ENCODE measurements at places on chromosomes 6 and 20.
A peak's percentile ranks its signal among the peaks of the same experiment; 100 is the strongest.

DNA sequence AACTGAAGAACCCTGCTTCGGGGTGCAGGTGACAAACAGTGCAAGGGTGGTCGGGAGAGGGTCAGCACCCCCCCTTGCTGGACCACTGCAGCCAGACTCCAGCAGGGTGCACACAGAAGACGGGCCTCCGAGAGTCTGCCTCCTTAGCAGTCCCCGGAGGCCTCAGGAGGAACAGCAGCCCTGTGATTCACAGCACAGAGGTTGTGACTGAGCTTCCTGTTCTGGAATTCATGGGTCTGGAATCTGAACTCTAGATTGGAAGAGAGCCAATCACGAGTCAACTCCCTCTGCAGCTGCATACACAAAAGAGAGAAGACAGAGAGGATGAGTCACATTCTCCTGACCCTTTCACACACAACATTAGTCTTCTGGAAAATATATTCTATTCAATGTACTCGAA lies 249.0 kb upstream of the OPRM1 start:
- DNase-seq: no peak

GRCh38 chr20:53748176-53748575 lies 154.5 kb upstream of the ZNF217 start:
- no peak for DNase-seq

- DNase-seq: no peak
These were observed 171.7 kb downstream of the FAXC start for GRCh38 chr6:99177736-99178135.

DNA sequence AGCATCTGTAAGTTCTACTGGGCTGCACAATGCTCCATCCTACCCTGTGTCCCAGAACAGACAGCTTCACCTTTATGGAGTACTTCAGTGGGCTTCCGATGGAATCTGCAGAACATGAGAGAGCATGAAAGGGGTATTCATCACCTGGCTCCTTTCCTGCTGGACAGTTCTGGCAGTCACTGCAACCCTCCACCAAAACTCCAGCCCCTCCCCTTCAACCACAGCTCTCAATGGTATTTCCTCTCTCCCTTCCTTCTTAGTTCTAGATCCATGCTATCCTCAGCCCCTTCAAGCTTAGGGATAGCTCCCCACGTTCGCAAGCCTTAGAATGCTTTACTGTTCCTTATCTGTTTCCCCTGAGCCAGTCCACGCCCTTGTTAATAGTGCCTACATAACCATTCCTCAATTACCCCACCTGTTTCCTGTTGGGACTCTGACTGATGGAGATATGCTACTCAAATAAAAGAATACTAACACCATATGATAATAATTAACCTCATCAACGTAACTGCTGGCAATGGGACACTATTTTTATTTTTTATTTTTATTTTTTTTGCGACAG lies 26.8 kb downstream of the TRAM2 start:
- DNase-seq: no peak

DNA sequence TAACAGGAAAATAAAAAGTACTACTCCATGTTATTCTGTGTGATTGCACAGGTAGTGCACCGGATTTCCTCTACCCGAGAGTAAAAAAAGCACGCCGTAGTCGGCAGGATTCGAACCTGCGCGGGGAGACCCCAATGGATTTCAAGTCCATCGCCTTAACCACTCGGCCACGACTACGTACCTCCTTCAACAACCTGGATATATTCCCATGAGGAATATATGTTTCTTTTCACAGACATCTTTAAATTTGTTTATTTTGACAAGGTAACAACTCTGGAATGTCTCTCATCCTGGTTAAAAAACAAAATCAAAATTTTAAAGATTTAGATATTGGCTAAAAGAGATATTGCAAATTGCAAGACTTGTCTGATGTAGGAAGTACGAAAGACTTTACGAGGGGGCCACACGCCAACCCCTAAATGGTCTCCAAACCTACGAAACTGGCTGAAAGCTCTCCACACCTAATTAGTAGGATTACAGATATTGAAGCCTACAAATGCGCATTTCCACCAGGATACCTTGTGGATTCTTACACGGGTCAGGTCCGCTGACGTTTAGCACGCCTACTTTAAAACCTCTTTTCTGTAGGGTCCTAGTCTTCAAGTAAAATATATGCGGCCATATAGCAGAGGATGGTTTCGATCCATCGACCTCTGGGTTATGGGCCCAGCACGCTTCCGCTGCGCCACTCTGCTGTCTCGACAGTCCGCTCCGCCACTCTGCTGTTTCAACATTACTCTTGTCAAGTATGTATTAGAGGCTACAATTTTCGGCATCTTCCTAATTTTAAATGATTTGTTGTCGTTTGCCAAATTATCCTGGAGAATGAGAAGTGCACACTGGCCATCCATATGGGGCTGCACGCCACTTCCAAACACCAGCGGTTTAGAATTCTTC lies 52.2 kb upstream of the BTN3A2 start:
- peak; percentile 86 for DNase-seq

- no peak for DNase-seq
These were observed 271.9 kb upstream of the MARCKS start for GRCh38 chr6:113585246-113585645.

GRCh38 chr20:13250251-13250650 lies 29.2 kb downstream of the ISM1 start:
- DNase-seq: no peak

- no peak for DNase-seq
These were observed 3.3 kb downstream of the HEY2 start for GRCh38 chr6:125752773-125753172.

DNA sequence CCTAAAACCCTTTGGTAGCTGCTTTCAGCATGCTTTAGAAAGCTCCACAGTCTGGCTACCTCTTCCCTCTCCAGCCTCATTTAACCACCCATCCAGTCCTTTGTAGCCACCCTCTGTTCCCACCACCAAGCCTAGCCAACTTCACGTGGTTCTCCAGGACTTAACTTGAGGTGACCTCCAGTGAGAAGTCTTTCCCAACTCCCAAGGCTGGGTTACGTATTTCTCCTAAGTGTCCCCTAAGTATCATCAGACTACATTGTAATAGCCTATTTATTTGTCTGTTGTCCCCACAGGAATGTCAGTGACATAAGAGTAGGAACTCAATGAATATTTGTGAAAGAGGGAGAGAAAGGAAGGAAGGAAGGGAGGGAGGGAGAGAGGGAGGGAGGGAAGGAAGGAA lies 431.9 kb upstream of the JARID2 start:
- no peak for DNase-seq

DNA sequence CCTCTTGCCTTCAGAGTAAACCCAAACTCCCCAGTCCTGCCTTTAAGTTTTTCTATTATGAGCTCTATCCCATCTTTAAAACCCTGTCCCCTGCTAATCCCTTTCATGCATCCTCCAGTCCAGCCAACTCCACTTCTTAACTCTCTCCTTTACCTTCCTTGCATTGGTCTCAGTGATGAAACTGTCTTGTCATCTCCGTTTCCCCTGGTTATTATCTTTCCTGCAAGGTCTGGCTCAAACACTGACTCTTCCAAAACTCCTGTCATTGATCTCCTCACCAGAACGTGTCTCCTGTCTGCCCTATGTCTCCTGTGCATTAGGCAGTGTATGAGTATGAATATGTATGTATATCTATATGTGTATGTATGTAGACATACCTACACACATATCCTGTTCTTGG lies 11.8 kb upstream of the FNDC1 start:
- DNase-seq: no peak

DNA sequence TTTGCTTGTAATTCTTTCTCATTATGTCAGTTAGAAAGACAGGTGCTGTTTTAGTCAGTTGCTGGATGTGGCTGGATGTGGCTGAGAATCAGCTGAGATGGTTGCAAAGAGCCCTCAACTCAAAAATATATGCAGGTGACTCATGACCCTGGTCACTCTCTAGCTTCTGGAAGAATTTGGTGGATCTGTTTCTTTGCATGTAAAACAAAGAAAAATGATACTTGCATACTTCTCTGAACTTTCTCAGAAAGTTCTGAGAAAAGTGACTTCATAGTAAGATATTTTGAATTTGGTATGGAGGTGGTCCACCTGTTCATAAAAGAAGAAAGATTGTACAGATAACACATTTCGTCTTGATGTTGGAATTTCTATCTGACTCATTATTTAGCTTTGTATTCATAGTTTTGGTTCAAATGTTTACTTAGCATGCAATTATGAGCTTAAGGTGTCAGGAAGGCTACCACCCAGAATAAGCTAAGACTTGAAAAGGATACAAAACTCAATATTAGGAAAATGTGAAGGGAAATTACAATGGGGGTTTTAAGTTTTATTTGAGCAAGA lies 163.2 kb upstream of the OLIG3 start:
- no peak for DNase-seq

DNA sequence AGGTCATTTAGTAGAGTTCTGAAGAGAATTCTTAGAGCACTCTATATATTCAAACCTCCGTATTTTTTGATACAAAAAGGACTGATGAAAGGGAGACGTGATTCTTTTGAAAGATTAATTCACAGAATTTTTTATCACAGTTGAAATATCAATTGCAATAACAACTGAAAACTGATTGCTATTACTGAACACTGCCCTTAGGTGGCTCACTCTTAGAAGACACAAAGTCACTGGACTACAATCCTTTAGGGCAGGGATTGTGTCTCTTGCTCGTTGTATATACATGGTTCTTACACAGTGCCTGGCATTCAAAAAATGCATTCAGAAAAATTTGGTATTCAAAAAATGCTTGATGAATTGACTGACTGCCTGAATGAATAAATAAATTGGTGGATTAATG lies 17.1 kb upstream of the CALHM6 start:
- DNase-seq: peak; percentile 9

DNA sequence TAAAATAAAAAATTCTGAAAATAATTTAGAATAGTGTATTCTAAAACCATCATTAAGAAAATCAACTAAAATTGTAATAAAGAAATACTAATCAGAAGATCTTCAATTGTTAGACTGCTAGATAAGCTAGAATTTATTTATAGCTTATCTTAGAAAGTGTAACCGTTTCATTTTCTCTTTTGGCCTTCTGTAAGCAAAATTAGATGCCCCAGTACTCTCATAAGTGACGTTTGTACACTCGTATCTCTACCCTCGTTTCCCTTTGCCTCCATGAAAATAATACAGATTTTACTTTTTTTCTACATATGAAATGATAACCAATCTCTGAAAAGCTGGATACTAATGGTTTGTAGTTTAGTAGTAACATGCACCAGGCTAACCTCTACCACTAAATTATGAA lies 19.8 kb downstream of the DSE start:
- no peak for DNase-seq

GRCh38 chr6:135451617-135452190 lies 45.8 kb downstream of the AHI1 start:
- DNase-seq: peak; percentile 49

DNA sequence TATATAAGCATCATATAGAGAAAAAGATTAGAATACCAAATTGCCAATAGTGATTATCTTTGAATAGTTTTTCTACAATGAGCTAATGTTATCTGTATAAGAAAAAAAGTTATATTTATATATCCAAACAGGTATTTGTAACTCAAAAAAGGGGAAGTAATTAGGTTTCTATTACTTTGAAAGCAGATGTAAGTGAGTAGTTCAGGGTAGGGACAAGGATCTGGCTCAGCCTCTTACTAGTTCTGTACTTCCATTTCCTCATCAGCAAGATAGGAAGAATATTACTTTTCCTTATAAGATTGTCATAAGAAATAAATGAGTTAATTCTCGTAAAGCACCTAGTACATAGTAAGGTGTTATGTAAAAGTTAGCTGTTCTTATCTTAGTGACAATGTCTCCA lies 32.2 kb downstream of the AHI1 start:
- DNase-seq: no peak

DNA sequence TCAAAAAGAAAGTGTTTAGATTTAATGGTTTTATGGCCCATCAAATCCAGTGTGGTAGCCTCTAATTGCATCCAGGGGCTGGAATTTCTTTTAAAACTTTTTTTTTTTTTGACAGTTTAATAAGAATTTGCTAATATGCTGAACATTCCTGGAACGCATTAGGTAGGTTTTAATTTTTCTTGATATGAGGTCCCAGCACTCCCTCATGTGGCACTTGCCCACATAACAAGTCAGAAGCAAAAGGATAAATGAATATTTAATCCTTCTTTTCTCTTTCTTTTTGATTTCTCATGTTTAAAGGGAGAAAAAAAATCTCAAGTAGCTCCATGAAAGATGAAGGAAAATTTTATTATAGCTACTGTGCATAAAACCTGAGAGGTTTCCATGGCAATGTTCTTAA lies 13.5 kb downstream of the HAO1 start:
- no peak for DNase-seq

DNA sequence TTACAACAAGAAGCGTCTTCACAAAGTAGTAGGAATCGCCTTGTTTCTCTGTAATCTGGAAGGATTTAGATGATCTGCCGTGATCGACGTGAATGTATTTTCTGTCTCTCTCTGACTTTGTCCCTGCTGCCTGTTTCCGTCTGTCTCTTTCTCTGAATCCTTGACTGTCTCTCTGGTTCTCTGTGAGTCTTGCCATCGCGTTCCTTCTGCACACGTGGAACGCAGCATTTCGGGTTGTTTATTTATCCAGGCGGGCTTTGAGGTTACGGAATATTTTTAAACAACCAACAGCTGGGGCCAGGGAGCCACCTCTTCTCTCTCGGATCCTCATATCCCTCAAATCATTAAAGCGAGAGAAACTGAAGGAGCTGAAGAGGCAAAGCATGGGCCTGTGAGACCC lies 215.9 kb downstream of the ZDHHC14 start:
- DNase-seq: no peak

GRCh38 chr6:122580737-122581136 lies 29.5 kb upstream of the PKIB start:
- no peak for DNase-seq

DNA sequence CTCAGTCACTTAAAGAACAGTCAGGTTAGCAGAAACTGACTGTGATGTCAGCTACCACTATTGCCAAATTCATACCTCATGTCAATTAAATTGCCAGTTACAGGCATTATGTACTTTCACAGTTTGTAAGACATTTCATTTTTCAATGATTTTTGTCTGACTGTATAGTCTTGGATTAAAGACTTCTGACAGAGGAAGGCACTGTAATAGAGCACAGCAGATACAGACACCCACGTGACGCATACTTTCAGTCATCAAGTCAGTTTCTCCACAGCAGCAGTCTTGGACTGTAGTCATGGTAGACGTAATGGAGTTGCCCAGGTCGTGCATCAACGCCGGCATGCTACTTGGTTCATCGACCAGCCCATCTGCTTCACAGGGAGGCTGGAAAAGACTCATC lies 29.5 kb upstream of the ELOVL5 start:
- no peak for DNase-seq

DNA sequence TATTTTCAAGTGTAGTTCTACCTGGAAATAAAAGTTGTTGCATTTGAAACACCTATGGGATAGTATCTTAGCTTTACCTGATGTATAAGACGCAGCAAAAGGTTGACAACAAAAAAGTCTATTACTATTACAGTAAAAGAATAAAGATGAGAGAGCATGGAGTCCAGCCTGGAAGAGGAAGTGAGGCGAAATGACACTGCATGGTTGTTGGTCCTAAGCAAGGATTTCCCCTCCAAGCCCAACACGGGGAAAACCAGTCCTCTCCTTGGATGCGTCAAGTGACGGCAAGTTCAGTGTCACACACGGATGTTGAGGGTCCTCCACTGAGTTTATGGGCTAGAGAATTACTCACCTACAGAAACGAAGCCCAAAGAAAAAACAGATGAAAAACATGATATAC lies 51.7 kb downstream of the COL11A2 start:
- no peak for DNase-seq
